ENCODE measurements at places on chromosomes 2 and 18.

DNA sequence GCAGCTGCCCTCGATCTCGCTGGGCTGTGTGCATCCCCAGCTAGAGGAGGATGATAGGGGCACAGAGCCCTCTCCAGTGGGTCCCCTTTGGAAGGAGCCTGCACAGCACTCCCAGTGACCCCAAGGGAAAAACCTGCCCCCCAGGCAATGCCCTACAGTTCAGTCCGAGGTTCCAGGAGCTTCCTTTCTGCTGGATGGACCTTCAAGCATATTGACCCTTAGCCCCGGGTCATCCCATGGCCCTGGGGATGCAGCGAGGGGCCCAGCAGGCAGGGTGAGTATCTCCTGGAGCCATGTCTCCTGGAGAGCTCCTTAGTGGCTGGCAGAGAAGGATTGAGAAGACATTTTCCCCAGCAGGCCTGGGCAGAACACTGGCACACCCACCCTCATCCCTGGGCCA is 45.4 kb upstream of the CTDP1 start:
- DNase-seq = no peak

- no peak for DNase-seq
These were observed 405.7 kb downstream of the FBXO15 start for GRCh38 chr18:73741946-73742345.

- no peak for DNase-seq
These were observed 340.0 kb upstream of the MEX3C start for GRCh38 chr18:51537487-51537886.

GRCh38 chr2:131081190-131081589 is 12.1 kb downstream of the FAM168B start:
- DNase-seq = no peak

DNA sequence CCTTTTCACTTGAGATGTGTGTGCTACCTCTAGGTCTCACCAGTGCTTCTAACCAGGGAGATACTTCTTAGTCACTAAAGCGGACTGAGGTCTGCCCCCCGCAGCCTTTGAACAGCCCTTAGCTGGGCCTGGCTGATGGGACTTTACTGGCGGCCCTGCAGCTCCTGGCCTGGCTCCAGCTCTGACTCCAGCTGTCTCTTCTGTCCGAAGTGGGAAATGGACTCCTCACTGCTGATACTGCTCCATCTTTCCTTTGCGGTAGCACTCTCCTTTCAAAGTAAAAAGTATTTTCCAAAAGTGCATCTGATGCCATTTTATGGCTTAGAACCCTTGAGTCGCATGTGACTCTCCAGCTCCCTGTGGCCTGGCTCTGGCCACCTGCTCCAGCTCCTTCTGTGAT is 64.5 kb downstream of the ATP9B start:
- DNase-seq = no peak

Data from sigmoid colon (tissue), 7 donors.